ENCODE measurements at places on chromosomes 2 and 18.

DNA sequence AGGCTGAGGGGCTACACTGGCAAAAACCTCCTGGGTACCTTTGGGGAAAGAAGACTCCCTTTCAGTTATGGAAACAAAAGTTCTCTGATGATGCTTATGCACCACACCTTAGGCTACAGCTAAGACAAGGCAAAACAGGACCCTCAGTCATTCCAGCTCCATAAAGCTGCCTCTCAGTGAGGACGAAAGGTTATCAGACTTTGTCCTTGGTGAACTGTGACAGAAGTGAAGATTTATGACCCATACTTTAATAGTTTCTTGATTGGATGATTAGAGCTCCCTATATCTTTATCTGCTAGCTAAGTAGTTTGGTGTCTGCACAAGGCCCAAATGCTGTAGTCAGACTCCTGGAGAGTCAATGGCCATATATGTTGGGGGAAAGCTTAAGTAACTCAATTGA is 40.6 kb upstream of the SPRED2 start:
- no peak for DNase-seq

DNA sequence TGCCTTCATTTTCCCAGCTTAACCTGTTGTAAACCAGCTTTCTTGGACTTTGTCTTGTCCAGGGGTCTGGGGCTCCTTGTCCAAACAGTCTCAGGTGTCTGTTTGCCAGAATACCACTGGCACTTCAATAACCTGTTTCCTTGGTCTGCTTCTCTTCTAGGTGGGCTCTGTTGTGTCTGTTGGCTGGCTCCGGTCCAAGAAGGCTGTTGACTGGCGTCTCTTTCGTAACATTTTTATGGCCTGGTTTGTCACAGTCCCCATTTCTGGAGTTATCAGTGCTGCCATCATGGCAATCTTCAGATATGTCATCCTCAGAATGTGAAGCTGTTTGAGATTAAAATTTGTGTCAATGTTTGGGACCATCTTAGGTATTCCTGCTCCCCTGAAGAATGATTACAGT is 17.0 kb downstream of the SLC20A1 start:
- no peak for DNase-seq

- no peak for DNase-seq
Measured at GRCh38 chr18:60668583-60668982, 296.0 kb upstream of the MC4R start.

GRCh38 chr2:40329739-40330030 is 122.2 kb downstream of the SLC8A1 start:
- no peak for DNase-seq
